Osteoblast (primary cell): ENCODE measurements at places on chromosomes 12 and 14. TPM values are rescaled to one million over a fixed set of nuclear protein-coding genes. Genes with fewer than 3 reads are reported as not detected.

The IGF1 gene
- 0.72 and 0.88 TPM in 2 replicates for total RNA-seq

The HRK gene
- total RNA-seq: under 0.01 and 0.59 TPM in 2 replicates

The NEUROD4 gene
- total RNA-seq: not detected in 2 replicates

The BRI3BP gene
- 2.1 and 2.2 TPM in 2 replicates for total RNA-seq

The SERPINA5 gene
- total RNA-seq: 0.36 and 0.59 TPM in 2 replicates

The VPS33A gene
- 18.5 and 20.0 TPM in 2 replicates for total RNA-seq

The KRT80 gene
- total RNA-seq: 0.59 and 0.72 TPM in 2 replicates

The CD163 gene
- total RNA-seq: under 0.01 TPM in 2 replicates

DNA sequence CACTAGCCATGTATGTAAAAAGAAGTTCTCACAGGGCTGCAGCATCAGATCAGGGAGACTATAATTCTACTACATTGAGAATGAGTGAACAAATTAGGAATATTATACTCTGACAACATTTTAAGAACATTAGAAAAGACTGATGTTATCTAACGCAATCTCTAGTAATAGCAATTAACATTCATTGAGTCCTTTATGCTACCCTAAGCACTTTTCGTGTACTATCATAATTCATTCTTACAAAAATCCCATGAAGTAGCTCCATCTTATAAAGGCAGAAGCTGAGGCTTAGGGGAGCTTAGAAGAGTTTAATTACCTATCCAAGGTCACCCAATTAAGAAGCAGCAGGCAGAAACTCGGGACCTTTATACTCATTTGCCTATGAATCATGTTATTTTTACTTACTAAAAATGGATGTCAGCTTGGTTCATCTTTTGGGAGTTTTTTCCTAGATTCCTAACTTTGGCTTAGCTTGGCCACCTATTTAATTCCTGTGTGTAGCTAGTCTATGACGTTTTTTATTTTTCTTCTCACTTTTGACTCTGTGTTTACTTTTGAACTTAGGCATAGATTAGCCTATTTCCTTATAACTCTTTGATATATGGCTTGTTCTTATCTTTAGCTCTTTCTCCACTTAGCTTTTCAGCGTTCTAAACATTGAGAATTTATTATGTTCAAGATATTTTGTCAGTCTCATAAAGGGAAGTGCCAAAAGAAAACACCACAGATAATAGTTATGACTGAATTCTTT is 333.5 kb upstream of the DCN start:
- no peak for DNase-seq

DNA sequence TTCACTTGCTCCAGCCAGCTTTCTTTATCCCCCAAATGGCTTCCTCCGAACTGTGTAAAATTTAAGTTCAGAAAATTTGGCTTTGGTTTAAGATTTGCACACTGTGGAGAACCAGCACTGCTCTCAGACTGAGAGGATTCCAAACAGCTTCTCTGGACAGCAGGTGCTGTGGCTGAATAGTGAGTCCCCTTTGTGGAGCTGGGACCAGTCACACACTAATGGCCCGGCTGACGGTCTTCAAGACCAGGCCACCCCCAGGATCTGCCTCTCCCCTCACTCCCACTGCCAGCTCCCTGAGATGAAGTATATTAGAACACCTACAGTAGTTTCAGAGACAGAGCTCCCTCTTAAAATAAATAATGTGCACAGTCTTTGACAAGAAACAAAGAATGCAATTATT is 267.3 kb downstream of the BCAT1 start:
- no peak for DNase-seq

DNA sequence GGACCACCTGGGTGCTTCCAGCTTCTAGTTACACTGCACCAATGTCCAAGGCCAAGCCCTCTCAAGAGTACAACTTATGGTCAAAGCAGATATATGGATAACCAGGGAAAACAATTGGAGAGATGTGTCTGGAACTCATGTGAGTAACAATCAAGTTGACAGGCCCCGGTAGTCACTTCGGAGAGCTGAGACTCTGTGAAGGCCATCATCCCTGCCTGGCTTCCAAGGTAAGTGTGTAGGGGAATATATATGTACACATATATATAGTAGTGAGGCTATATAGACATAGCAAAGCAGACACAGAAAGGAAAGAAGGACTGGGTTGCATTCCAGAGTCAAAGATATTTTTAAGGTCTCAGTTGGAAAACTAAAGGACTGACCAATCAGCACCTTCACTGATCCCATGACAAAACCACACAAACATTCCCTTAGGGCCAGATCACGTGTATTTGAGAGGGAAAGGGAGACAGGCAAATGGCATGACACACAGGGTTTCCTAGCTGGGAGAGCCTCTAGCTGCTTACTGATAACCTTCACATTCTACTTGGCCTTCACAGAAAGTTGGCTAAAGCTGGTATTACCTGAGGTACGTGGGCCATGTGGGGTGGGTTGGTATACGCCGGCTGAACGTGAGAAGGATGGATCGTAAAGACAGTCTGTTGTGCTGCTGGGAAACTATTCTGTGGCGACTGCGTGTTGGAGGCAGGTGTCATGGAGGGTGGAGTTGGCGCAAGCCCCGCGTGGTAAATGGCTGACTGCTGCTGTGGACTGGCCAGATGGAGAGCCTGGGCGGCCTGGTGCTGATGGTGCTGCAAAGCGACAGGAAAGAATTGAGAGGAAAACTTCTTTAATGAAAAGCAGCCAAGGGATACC is 50.0 kb downstream of the SH2B3 start:
- peak; percentile 93 for DNase-seq

- DNase-seq: no peak
Observed at GRCh38 chr12:51793201-51793600, 55.3 kb downstream of the FIGNL2 start.

GRCh38 chr14:86639146-86639545 is 1109.2 kb downstream of the FLRT2 start:
- no peak for DNase-seq

- no peak for DNase-seq
Observed at GRCh38 chr14:20190596-20190995, at the start of gene OR11G2. Gene OR11G2 (plus strand): TSS chr14:20190896. CDS start chr14:20197438, 6,542 bp downstream.

DNA sequence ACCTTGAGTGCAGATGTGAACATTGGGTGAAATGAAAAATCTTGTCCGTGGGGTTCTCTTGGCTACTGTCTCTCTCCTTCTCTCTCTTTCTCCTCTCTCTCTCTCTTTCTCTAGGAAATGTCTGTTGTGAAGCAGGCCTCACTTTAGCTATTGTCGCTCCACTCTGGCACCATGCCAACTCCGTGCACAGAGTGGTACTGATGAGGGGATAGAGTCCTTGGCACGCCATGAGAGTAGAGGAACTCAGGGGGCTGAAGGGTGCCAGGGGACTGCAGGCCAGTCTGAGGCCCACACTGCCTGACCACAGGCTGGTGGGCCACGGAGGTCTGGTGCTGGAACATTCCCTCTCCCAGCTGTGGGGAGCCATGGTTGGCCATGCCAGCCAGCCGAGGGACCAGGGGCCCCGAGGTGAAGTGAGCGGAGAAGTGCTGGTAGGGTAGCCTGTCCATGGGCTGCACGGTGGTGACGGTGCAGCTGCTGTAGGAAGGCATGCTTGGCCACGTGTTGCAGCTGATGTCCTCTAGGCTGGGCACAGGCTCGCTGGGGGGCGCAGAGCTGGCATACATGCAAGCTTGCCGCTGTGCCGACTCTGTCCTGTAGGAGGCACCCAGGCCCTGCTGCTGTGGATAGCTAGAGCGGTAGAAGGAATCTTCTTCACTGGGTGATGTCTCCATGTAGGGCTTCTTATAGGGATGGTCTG is 50.4 kb downstream of the TBX5 start:
- peak; percentile 27 for DNase-seq

- peak; percentile 35 for DNase-seq
Observed at GRCh38 chr12:8912914-8913313, 1.4 kb upstream of the PHC1 start.

- DNase-seq: no peak
Observed at GRCh38 chr14:60532442-60532841, 23.5 kb downstream of the SIX6 start.

GRCh38 chr12:130775953-130776856 is 60.1 kb upstream of the RIMBP2 start:
- peak; percentile 98 for DNase-seq

DNA sequence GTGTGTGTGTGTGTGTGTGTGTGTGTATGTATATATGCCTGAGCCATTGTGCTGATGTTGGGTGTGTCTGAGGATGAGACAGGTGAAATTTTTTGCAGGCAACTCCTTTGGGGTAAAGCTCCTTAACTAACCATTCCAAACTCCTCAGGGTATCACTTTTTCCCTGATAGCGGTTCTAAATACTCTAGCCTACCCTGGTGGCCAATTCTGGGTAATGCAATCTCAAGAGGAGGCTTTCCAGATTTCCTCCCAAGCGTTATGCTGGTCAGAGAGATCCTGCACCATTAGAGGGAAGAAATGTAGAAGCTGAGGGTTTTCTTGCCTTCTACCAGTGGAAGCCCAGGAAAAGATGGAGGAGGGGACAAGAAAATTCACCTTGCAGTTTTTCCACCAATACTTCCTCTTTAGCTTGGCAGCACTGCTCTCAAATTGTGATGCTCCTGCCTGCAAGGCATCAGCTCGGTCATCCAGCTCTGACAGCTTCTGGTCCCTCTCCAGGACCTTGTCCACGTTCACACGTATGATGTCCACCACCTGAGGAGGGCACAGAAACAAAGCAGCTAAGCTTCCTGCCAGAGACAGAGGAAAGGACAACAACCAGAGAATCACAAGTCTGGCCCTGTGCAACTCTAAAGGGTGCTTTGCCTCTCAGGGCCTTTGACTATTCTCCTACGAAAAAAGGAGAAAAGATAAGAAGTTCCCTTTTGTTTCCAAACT is 4.9 kb downstream of the VAMP1 start:
- peak; percentile 97 for DNase-seq

GRCh38 chr12:59597385-59597781 is 1.6 kb downstream of the SLC16A7 start:
- peak; percentile 83 for DNase-seq

GRCh38 chr12:65948320-65949008 is 124.2 kb downstream of the HMGA2 start:
- peak; percentile 86 for DNase-seq

DNA sequence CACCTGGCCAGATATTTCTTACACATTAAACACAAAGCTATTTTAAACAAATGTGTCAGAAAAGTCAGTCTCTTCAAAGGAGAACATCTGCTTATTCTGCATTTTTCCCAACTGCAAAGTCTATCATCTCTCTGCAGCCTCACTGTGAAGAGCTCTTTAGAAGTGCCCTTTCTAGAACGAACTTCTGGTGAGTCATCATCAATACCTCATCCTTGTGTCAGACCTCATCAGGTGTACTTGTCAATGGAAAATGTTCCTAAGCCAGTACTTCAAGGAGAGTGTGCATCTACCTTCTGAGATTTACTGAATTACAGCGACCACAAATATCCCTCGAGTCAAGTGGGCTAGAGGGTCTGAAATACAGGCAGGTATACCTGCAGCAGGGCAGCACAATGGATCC is 457.3 kb downstream of the LRIG3 start:
- no peak for DNase-seq

- no peak for DNase-seq
Observed at GRCh38 chr12:130958557-130959140, 4.9 kb downstream of the ADGRD1 start.

DNA sequence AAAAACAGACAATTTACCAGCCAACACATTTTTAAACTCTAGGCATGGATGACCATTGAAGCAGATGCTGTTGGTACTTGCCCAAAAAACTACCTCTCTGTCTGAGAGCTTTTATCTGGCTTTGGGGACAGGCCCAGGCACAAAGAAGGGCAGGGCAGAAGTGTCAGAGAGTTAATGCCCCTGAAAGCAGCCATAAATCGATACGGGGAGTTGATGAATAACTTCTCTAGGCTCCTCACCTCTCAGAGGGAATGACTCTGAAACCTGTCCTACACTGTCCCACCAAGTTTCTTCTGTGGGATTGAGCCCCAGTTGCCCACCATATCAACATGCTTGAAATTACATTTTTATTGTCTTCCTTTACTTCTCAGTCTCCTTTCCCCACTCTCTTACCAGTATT is 113.0 kb upstream of the DAAM1 start:
- no peak for DNase-seq

DNA sequence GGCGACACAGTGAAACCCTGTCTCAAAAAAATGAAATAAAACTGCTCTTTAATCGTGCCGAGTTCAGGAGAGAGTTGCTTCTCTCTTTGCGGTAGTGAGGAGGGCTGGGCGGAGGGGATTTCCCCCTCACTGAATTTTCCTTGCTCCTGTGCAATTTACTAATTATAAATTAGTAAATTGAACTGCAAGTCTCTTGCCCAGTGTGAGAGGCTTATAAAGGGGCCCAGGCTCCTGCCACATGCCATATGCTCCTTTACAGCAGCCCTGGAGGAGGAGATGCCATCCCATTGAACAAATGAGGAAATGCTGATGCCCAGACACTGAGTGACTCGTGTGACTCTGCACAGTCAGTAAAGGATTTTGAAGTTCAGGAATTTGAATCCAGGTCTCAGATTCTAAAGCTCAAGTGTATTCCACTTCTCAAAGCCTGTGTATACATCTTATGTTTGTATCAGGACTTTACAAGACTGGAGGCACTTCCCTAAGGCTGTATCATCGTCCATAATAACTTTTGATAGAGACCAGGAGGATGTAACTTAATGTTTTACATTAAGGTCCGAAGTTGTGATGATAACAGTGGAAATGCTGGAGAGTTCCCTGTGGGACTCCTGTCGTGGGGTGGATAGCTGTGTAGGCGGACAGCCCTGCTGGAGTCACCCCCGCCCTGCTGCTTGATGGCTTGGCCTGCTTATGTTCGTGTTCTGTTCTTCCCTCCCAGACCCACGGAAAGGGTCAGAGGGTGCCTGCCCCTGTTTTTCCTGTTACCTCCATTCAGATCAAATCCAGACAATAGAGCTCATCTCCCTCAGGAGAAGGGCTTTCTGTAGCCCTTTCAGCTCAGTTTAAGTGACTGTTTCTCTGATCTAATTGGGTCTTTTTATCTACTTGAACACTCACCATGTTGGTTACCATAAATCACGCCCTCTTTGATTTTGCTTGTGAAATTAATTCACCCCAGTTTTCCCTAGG is 13.9 kb downstream of the PELI2 start:
- DNase-seq: no peak

GRCh38 chr12:131112021-131112420 is 158.3 kb downstream of the ADGRD1 start:
- DNase-seq: peak; percentile 43

DNA sequence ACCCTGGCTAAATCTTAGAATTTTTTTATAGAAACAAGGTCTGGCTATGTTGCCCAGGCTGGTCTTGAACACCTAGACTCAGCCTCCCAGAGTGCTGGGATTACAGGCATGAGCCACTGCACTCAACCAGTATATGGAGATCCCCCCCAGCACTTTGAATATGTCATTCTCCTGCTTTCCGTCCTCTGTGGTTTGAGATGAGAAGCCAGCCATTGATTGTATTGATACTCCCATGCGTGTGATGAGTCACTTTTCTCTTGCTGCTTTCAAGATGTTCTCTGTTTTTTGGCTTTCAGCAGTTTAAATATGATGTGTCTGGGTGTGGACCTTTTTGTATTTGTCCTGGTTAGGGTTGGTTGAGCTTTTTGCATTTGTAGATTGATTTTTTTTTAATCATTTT is 75.2 kb upstream of the DNM1L start:
- DNase-seq: no peak
